ENCODE measurements at places on chromosomes 4 and X. TPM values are rescaled to one million over a fixed set of nuclear protein-coding genes. Genes with fewer than 3 reads are reported as not detected.

The CABS1 gene
- not detected for total RNA-seq

The HTN1 gene
- total RNA-seq = not detected

The TMSB4X gene
- total RNA-seq = 6,087 TPM

The ETDB gene
- total RNA-seq = not detected

The ASB12 gene
- not detected for total RNA-seq

The MAGEE1 gene
- total RNA-seq = 3.7 TPM

The UCP1 gene
- not detected for total RNA-seq

The MTMR8 gene
- total RNA-seq = 5.8 TPM

The AMMECR1 gene
- 8.0 TPM for total RNA-seq

All from activated CD4-positive, alpha-beta memory T cell treated with anti-CD3 and anti-CD28 coated beads for 36 hours (primary cell).